Lung microvascular endothelial cell (primary cell): ENCODE measurements at places on chromosomes 5 and 9.
A peak's percentile ranks its signal among the peaks of the same experiment; 100 is the strongest.

- DNase-seq, result no peak
These were observed 25.2 kb downstream of the GFI1B start for GRCh38 chr9:133003671-133004090.

DNA sequence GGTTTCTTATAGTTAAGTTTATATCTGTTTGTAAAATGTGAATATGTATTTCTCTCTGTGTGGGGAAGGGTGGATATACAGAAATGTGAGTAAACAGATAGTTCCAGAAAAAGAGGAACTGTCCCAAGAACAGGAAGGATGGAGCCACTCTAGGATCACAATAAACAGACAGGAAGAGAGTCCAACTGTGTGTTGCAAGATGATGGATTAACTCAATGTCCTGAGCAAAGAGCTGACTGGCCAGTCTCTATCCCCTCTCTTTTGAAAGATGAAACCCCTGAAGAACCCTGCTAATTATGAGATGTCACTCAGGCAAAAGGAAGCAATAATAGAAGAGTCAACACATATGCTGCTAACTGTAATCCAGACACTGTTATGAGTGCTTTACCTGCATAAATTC lies 202.7 kb downstream of the SEMA6A start:
- DNase-seq, result peak; percentile 18

DNA sequence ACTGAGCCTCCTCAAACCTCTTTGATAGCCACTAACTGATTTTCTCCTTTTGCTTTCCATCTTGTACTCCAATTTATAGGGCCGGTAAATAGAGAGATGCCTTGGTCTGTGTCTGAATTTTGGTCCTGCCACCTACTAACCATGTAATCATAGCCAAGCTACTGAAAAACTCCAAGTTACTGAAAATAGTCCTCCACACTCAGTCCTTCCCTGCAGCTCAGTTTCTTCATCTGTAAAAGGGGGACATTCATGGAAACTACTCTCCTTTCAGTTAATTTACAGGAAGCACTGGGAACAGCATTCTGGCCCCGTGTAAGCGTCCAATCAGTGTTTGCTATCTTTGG lies 30.0 kb upstream of the TGFBR1 start:
- DNase-seq, result no peak

- no peak for DNase-seq
These were observed 24.4 kb downstream of the SKIC3 start for GRCh38 chr5:95530416-95530815.

DNA sequence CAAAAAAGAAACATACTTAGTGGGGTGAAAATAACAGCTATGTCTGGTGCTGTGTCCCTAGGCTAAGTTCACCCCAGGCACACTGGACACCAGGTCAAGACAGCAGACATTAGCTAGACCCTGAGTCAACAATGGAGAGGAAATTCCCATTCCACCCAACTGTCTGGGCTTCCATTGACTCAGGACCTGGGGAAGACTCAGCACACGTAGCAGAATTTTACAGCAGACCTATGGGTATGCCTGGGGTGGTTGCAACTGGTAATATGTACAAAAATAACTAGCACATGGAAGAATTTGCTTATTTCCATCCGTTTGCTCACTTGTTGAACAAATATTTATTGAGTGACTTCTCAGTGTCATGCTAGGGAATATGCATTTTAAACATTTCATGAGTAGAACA lies 117.0 kb downstream of the GAS1 start:
- no peak for DNase-seq

GRCh38 chr5:30765227-30765626 lies 428.3 kb upstream of the CDH6 start:
- DNase-seq, result no peak

DNA sequence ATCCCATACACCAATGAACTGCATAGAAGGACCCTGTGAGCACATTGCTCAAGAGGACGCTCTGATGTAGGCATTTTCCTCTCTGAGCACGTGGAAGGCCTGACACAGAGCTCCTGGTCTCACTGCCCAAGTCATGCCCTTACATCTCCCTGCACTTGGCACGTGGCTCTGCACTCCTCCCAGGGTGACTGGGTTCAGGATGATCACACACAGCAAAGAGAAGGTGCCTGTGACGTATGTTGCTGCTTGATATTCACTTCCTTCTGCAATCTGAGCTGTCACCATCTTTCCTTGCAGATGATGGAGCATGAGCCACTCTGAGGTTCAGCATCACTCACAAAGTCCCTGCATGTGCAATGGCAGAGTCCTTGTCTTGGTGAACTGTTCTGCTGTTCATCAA lies 125.2 kb downstream of the FSTL4 start:
- DNase-seq, result no peak

DNA sequence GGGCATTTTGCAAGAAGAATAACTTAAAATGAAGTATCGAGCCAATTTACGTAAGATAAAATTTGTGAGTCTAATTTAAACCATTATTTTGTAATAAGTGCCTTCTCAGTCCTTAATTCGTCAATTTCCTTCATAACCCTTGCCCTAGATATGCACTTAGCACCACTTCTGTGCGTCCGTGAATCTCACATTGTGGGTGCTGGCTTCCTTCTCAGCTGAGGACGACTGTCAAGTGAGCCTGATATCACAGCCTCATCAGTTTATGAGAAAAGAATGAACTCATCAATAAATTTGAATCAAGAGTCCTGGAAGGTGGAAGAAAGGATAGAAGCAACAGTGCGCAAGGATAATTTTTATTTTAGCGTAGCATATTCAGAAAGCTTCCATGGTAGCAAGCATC lies 64.5 kb downstream of the MARCHF11 start:
- no peak for DNase-seq

GRCh38 chr9:129853614-129854013 lies 18.4 kb downstream of the USP20 start:
- DNase-seq, result no peak

GRCh38 chr5:125117566-125117965 lies 371.1 kb upstream of the ZNF608 start:
- DNase-seq, result no peak

DNA sequence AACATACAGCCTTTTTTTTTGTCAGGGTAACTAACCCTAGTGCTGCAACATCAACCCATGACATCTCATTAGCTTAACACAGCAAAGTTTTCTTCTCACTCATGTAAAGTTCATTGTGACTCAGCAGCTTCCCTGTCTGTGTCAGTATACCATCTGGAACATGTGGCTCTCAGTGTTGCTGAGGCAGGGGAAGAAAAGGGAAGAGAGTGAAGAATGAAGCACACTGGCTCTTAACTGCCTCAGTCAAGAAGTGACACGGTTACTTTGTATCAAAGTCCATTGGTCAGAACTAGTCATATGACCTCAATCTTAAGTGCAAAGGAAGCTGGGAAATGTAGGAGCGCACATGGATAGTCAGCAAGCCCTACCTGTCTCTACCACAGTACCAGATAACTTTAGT lies 185.0 kb upstream of the ELL2 start:
- peak; percentile 49 for DNase-seq

- no peak for DNase-seq
These were observed 129.8 kb upstream of the IFNE start for GRCh38 chr9:21611891-21612290.

GRCh38 chr9:110755179-110755578 lies 86.6 kb downstream of the MUSK start:
- DNase-seq, result no peak

- DNase-seq, result no peak
These were observed 92.8 kb upstream of the RASEF start for GRCh38 chr9:83155733-83156132.

- no peak for DNase-seq
These were observed 19.0 kb downstream of the UNC13B start for GRCh38 chr9:35180801-35181200.

GRCh38 chr5:34771076-34771475 lies 67.9 kb upstream of the TTC23L start:
- no peak for DNase-seq

- DNase-seq, result no peak
These were observed 70.0 kb downstream of the DMAC1 start for GRCh38 chr9:7729371-7730163.

DNA sequence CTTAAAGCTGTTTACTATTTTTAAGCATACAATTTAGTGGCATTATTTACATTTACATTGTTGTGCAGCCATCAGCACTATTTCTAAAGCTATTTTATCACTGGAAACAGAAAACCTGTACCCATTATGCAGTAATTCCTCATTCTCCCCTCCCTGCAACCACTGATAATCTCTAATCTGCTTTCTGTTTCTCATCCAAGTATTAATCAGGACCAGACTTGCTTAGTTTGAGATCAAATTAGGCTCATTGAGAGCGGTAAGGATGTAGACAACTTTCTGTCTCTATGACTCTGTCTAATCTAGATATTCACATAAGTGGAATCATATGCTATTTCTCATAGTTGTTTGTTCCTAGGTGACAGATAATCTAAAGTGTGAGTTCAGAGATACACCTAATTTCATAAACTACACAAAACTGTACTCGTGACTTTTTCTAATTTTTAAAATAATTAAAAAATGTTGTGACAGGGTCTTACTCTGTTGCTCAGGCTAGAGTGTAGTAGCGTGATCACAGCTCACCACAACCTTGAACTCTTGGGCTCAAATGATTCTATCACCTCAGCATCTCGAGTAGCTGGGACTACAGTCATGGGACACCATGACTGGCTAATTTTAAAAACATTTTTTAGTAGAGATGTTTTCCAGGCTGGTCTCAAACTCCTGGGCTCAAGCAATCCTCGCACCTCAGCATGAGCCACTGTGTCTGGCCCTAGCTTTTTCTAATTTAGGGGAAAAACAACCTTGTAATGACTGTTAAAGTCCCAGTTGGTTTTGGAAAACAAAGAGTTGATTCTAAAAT lies 37.6 kb downstream of the BDP1 start:
- DNase-seq, result no peak

- peak; percentile 43 for DNase-seq
These were observed 33.5 kb upstream of the SHOC1 start for GRCh38 chr9:111828193-111828592.

DNA sequence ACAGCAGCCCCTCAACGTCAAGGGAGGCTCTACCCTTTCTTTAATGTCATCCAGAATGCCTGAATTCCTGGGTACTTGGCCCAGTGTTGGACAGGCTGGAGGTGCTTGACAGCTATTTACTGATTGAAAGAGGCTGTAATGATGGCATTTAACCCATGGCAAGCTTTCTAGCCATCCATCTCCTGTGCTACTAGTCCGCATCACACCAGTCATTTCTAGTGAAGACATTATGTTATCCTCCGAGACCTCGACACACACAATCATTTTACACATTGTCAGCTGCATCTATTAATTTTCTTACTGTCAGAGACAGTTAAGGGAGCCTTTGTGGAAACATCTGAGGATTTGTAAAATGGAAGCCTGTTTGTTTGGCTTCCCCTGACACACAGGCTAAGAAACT lies 149.3 kb upstream of the FSTL4 start:
- DNase-seq, result no peak

DNA sequence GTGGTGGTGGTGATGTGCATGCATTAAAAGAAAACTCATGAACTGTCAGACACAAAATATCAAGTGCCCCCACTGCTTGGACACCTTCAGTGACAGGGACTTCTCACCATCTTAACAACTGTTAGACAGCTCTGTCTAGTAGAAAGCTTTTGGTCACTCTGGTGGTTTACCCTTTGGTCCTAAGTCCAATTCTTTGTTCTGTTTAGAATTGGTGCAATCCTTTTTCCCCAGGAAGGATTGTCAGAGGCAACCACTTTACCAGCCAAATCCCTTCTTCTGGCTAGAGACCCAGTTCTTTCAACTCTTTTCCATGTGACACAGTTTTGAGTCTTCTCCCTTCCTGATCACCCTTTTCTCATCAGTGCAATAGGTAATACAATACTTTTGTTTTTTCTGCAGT lies 140.2 kb downstream of the SEC61B start:
- no peak for DNase-seq

DNA sequence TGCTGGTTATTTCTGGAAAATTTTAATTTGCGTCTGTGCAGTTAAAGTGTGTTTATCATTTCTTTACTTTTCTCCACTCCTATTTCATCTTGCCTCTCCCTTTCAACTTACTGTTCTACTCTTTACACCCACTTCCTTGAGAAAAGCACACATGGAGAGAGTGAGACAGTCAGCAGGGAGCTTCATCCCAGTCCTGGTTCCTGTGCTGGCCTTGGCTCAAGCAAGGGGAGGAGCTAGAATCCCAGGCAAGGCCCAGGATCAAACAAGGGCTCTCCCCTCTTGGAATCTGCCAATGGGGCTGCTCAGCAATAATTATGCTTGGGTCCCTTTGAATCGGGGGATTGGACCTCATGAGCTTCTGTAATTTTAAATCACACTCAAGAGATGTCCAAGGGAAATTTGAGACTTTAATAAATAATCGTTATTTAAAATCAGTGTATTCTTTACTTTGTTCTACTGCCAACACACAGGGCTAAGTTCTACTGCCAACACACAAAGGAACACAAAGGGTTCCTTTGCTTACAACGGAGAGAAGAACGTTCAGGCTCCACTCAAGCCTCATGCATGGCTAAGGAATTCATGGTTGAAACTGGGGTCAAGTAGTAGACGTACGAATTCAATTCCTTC lies 439.3 kb upstream of the DAB2 start:
- DNase-seq, result no peak

DNA sequence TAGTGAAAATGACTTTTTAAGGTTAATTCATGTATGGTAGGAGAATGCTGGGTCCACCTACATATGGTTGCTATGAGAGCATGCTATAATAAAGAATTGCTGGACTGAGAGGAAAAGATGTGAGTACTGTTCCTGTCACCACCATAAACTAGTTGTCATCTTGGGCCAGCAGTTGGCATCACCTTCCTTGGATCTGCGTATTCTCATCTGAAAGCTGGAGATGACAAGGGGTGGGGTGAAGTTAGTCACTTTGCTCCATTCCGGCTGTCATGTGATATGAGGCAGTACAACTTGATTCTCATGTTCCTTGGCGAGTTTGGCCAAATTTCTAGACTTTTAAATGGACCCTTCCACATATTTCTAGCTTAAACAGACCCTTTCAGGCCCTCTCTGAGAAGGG lies 33.3 kb downstream of the PIP5K1B start:
- DNase-seq, result no peak

GRCh38 chr9:76101491-76101890 lies 211.0 kb downstream of the PCSK5 start:
- no peak for DNase-seq

GRCh38 chr9:87751423-87751822 lies 25.5 kb downstream of the CTSL start:
- DNase-seq, result no peak

DNA sequence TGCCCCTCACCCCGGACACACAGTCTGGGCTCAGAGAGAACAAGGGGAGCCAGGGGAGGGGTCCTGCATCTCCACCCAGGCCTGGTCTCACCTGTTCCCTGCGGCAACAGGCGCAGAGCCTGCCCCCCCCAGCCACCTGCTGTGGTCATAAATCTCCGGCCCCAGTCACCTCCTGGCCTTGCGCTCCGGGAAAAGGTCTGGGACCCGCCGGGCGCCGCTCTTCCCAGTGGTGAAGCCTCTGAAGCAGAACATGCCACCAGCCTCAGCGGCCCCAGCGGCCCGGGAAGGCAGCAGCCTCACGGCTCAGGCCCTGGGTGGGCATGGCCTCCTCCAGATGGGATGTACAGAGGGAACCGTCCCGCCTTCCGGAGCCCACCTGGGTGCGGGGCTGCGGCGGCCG lies 20.6 kb downstream of the NOTCH1 start:
- DNase-seq, result no peak
